ENCODE measurements at places on chromosomes 5 and 9.

DNA sequence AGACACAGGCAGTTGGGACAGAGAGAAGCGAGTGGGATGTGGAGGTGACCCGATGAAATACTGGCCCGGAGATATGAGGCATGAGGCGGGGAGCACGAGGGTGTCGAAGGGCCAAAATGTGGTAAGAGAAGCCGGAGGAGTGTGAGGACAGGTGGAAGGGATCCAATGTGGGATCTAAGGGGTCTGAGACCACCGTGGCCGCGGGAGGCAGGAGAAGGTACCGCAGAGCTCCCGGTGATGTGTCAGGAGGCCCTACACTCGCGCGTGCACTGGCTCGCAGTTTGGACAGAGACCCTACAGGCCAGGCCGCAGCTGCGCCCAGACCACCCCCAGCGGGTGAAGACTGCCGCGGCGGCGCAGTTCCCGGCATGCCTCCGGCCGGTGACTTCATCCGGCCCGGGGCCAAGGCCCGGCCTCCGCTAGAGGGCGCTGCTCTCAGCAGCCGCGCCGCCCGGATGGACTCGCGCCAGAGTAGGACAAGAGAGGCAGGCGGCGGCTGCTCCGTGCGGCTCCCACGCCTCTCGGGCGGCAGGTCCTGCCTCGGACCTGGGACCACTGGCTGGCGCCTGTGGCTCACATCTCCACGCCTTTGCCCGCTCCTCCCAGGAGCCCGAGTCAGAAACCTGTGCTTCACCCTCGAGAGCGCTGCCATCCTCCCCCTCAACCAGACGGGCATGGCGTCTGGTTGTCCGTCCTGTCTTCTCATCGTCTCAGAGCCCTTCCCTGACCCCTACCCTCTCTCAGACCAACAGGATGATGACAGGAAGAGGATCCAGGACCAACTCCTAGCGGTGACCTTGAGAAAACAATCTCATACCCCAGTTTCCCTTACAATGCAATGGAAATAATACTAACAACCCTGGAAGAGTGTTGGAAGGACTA lies 35.4 kb upstream of the STING1 start:
- DNase-seq, result peak; percentile 96

- no peak for DNase-seq
Measured at GRCh38 chr9:16180546-16180945, 627.7 kb downstream of the CCDC171 start.

- DNase-seq, result no peak
Measured at GRCh38 chr5:101393795-101394450, 490.8 kb upstream of the ST8SIA4 start.

GRCh38 chr9:83313781-83314180 lies 224.4 kb downstream of the FRMD3 start:
- no peak for DNase-seq

GRCh38 chr5:132293992-132294727 lies at the start of gene SLC22A4:
Gene SLC22A4, plus strand, starts transcription at chr5:132294394. Its CDS starts 223 bp downstream, at chr5:132294617.
- peak; percentile 98 for DNase-seq

DNA sequence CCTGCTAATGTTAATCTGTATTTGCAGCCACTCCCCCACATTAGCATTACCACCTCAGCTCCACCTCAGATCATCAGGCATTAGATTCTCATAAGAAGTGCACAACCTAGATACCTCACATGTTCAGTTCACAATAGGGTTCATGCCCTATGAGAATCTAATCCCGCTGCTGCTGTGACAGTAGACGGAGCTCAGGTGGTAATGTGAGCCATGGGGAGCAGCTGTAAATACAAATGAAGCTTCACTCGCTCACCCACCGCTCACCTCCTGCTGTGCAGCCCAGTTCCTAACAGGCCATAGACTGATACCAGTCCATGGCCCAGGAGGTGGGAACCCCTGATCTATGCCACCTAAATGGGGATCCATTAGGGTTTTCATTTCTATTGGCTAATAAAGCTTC lies 6.1 kb upstream of the HNRNPA0 start:
- DNase-seq, result no peak

DNA sequence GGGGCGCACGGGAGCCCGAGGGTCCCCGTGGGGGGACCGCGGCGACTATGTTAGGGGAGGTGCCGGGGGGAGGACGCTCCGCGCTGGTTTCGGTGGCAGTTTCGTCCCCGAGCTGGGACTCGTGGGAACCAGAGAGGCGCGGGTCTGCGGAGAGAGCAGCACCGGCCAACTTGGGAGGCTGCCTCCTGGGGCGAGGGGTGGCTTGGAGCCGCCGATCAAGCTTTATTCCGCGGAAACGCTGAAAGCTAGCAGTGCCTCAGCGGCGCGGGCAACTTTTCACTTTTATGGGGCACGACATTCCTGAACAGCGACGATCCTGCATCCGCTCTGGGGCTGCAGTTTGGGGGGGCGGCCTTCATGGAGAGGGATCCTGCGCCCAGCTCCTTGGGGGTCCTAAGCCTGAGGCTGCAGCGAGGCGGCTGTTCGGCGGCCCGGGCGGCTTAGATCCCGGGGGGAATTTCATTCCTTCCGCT lies 369 bp downstream of the OCLN start:
- DNase-seq, result peak; percentile 70

GRCh38 chr9:123389698-123390097 lies 33.7 kb downstream of the CRB2 start:
- peak; percentile 54 for DNase-seq

- DNase-seq, result no peak
Measured at GRCh38 chr9:119302988-119303698, 66.1 kb downstream of the BRINP1 start.
